ENCODE measurements at places on chromosomes 4 and X.

GRCh38 chr4:7193030-7193958 lies 956 bp downstream of the SORCS2 start:
- DNase-seq: no peak

GRCh38 chrX:152926279-152926678 lies 28.4 kb downstream of the ZNF185 start:
- DNase-seq: peak; percentile 64

- no peak for DNase-seq
Measured at GRCh38 chr4:41304221-41304620, 47.5 kb downstream of the UCHL1 start.

GRCh38 chrX:19867938-19868337 lies 19.5 kb downstream of the SH3KBP1 start:
- no peak for DNase-seq

GRCh38 chrX:47204970-47205369 lies 11.3 kb downstream of the UBA1 start:
- DNase-seq: no peak

DNA sequence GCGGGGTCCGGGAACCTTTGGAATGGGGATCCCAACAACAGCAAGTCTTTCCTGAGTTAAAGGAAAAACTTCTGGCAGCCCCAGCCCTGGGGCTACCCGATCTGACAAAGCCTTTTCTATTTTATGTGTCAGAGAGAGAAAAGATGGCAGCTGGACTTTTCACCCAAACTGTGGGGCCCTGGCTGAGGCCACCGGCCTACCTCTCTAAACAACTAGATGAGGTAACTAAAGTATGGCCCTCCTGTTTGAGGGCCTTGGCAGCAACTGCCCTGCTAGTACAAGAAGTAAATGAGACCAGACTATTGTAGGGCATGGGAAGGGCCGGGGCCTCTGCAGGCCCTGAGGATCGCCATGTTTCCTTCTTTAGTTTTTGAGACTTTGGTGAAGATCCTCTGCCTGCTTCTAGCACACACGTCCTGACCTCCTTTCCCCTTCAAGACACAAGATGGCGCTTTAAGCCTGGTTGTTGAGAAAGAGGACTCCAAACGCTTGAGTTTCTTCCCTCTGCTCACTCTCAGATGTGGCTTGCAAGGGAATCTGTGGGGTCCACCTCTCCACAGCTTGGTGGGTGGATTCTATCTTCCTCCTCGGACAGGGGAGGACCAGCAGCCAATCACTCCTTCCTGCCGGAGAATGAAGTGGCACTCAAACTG lies 18.5 kb upstream of the DRD5 start:
- DNase-seq: peak; percentile 45

DNA sequence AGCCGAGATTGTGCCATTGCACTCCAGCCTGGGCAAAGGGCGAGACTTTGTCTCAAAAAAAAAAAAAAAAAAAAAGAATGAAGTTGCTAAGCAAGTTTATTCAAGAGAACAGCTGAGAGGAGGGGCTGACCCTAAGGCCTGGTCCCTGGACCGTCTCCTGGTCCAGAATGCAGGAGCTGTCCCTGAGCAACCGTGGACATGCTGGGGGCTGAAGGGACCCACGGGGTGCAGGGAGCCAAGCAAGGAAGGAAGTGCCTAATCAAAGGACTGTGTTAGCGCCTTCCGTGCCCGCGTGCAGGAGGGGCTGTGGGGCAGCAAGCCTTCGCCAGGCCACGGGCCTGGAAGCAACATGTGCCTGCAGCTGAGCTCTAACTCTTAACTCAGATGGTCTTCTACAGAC lies 39.1 kb upstream of the CDKN2AIP start:
- DNase-seq: no peak

DNA sequence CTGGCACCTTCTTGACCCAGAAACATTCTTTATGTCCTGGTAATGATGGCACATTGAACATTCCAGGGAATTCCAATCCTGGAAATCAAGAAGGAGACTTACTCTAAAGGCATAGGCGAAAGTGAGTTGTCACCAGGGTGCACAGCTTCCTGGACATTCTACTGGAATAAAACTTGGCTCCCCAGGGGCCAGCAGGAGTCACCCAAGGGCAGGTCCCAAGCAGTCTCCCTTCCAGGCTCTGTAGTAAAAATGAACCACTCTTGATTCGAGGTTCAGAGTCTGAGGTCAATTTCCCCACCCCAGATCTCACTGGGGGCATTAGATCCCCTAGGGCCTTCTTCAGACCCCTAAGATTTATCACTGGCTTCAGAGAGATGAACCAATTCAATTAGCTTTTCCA lies 338.7 kb upstream of the GATB start:
- no peak for DNase-seq

DNA sequence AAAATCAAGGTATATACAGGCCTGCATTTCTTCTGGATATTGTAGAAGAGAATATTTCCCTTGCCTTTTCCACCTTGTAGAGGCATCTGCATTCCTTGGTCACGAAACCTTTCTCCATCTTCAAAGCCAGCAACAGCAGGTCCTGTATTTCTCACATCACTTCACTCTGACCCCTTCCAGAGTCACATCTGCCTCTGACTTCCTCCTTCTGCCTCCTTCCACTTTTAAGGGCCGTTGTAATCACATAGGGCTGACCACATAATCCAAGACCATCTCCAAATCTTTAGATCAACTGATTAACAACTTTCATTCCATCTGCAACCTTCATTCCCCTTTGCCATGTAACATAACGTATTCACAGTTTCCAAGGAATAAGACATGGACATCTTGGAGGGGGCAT lies 38.3 kb upstream of the NDP start:
- DNase-seq: no peak

GRCh38 chr4:40306226-40306625 lies 28.9 kb upstream of the CHRNA9 start:
- DNase-seq: no peak

GRCh38 chr4:3865986-3866812 lies 100.0 kb downstream of the ADRA2C start:
- DNase-seq: no peak

DNA sequence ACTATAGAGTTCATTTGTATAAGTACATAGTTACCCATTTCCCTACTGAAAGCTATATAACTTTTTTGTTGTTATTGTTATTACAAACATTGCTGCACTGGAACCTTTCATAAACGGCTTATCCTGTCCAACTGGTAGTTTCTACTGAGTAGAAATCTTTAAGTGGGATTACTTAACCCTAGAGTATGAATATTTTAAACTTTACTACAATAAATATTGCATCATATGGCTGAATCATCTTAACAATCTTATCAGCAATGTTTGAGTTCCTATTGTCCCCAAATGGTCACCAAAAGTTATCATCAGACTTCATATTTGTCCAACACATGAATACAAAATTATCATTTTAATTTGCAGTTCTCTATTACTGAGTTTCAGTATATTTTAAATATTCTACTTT lies 40.5 kb downstream of the LCORL start:
- no peak for DNase-seq

- no peak for DNase-seq
Measured at GRCh38 chr4:147960971-147961370, 229.1 kb downstream of the ARHGAP10 start.

DNA sequence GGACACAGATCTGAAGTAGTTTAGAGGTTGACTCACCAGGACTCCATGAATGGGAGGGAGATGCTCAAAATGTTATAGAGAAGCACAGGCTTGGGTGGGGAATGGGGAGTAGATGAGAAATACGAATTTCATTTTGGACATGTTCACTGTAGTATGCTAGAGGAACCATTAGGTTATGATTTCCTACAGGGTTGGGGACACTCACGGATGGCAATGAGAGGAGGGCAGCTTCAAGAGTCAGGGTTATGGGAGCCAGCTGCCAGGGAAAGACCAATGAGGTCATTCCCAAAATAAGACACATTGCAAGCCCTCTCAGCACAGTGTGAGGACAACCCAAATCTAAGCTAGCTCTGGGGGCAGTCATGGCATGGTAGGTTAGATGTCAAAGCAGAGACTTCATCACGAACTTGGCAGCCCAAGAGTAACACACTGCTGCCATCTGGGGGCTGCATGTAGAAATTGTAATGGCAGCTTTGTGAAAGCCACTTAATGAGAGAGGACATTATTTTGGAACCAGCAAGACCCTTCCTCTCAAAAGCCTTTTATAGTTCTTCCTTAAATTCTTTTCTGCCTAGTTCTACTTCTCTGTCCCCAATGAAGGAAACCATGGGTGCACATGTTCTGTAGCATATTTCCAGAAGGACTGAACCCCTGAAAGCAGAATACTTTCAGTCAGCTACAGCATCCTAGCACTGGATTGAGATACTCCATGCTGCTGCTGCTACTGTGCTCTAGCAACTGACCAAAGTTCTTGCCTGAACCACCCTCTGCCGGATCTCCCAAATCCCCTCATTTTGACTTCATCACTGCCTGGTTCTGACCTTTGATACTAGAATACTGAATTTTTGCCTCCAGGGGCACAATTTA lies 16.2 kb upstream of the ZCCHC12 start:
- DNase-seq: peak; percentile 47

GRCh38 chr4:184024637-184025036 lies 119.5 kb downstream of the STOX2 start:
- DNase-seq: no peak

- DNase-seq: no peak
Measured at GRCh38 chrX:119003462-119003861, 29.0 kb downstream of the LONRF3 start.

GRCh38 chr4:105978684-105979296 lies 83.5 kb downstream of the NPNT start:
- DNase-seq: peak; percentile 92

DNA sequence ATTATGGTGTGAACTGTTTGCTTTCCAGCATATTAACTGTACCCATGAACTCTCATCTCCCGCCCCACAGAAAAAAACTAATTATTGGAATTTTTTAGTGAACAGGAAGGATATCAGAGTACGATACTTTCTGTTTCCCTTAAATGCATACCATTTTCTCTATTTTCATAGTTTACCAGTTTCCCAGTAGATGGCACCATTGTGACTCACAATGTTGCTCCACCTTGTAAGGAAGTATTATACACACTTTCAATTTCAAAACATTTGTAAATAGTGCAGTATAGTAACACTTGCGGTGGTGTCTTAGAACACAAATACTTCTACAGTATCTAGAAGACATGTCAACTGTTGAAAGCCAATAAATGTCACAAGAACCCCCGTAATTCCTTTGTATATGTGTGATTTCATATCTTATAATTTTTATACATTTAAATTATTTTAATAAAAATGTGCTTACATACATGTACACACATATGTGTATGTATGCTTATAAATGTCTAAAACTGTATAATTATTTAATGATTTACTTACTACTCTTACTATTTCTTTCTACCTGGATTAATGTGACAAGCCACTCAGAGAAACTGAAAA lies 167.3 kb downstream of the SLIT2 start:
- DNase-seq: peak; percentile 55

GRCh38 chr4:188139671-188140070 lies 430 bp downstream of the TRIML1 start:
- no peak for DNase-seq

DNA sequence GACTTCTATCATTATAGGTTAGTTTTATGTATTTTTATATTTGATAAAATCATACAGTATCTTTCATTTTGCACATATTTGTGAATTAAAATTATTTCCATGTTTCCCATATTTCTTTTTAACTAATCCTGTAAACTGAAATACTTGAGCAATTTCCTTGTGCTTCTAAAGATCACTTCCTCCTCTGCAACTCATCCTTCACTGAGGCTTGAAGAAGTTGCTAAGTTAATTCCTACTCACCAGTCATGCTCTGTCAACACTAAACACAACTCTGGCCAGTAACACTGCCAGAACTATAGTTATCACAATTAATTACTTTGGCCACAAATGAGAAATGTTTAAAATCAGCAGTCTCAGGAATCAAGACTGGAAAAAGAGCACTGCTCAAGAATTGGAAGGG lies 6.7 kb downstream of the SPATA4 start:
- no peak for DNase-seq

DNA sequence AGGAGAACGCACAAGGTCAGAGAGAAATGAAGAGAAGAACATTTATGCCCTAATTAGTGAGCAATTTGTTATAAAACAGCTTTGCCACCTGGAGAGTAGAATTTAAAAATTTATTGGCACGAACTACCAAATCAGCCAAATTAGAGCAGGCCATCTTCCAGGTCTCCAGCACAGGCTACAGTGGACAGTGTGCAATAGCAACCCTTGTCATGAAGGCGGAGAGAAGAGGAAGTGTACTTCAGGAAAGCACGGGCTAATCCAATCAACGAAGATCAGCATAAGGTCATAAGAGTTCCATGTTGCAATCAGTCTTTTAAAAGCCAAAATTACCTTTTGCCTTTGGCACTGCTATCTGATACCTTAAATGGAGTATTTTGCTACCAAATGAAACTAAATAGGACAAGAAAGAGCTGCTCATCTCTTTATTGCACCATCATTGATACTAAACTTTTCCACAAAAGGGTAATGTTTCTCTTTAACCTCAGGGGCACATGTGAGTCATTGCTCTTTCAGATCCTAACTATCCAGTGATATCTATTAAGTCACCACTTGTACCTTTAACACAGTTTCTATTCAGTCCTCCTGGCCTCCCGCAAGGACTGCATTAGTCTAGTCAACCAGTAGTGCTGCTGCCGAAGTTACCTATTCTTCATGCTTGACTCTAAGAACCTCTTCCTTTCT lies 19.9 kb downstream of the ANK2 start:
- DNase-seq: peak; percentile 72

DNA sequence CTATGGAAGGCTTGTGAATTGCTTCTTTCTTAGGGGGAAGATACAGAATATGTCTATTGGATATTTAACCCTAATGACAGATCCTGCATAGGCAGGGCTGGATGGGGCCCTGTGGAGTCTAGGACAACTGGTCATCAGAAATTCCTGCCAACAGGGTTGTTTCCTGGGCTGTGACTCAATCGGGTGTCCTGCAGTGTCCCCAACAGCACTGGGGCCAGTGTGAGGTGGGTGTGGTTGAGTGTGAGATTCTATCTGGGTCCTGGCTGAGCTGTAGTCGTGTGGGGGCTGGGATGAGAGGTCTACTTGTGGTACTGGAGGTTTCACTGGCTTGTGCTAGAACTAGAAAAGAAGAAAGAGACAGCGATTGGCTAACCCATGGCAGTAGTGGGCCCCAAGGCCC lies 87.3 kb upstream of the WDR1 start:
- no peak for DNase-seq

DNA sequence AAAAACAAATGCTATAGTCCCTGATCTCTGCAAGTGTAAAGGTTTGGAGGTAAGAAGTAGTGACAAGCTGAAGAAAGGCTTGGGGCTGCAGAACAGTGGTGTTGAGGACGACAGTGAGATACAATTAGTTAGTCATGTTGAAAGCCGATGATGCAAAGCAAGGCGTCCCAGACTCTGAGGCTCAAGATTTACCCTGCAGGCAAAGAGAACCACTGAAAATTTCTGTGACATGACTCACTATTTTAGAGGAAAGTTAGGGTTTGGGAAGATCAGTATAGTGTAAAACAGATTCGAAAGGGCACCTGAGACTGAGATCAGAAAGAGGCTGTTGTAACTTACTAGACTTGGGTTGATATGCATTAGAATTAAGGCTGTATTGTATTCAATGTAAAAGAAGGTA lies 281.3 kb upstream of the FTHL17 start:
- DNase-seq: peak; percentile 61

- no peak for DNase-seq
Measured at GRCh38 chr4:47652092-47652491, 167.0 kb downstream of the ATP10D start.

GRCh38 chrX:137195296-137195695 lies 161.5 kb upstream of the GPR101 start:
- no peak for DNase-seq

- no peak for DNase-seq
Measured at GRCh38 chr4:131296192-131296591, 1852.9 kb upstream of the PCDH10 start.
